ENCODE measurements at places on chromosomes 2 and 18.

GRCh38 chr2:160968183-160968582, 192.0 kb upstream of the TANK start:
- DNase-seq = no peak

- DNase-seq = no peak
Measured at GRCh38 chr2:7033136-7033960, 116.1 kb downstream of the RNF144A start.

- no peak for DNase-seq
Measured at GRCh38 chr2:120551522-120551921, 184.1 kb upstream of the GLI2 start.

- no peak for DNase-seq
Measured at GRCh38 chr2:215565897-215566296, 130.0 kb upstream of the FN1 start.

- no peak for DNase-seq
Measured at GRCh38 chr2:173238385-173238784, 116.3 kb upstream of the CDCA7 start.

GRCh38 chr2:222249444-222249843, 49.4 kb downstream of the PAX3 start:
- no peak for DNase-seq

DNA sequence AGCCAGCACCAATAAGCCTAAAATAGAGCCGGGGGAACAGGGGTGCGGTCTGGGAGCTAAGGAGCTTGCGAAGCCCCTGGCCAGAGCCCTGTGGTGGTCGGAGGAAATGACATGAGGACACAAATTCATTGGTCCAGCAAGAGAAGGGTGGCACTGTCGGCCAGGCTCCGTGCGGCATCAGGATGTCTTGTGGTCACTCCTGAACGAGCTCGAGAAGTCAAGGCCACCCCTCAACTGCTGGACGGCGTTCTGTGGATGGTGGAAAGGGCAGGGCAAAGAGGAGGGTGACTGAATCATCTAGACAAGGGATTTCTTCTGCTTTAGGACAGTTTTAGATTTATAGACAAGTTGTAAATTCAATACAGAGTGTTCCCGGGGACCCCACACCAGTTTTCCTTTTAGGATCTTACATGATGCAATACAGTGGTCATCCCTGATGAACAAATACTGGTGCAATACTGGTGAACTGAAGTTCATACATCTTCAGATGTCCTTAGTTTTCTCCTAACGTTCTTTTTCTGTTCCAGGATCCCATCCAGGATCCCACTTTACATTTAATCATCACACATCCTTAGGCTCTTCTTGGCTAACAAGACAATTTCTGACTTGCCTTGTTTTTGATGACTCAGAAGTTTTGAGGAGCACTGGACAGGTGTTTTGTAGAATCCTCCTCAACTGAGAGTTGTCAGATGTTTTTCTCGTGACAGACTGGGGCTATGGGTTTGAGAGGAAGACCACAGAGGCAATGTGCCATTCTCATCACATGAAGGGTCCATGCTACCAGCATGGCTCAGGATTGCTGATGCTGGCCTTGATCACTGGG, 13.2 kb downstream of the EDAR start:
- DNase-seq = no peak

DNA sequence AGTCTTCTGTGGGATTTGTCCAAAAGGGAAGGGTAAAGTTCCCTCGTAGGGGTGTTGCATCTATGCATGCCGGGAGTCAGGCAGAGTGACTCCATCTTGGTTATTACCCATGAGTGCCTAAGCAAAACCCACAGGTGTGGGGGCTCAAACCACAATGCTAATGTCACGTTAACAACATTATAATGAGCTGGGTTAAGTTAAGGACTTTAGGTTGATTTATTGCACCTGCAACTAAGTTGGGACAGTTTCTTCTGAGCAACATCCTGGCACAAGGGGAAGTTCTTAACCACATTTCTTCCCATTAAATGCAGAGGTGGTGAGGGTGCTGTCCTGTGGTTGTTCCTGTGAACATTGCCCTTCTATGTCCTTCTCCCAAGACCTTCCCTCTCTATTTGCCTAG, 1596.8 kb upstream of the SLC39A10 start:
- DNase-seq = no peak

- DNase-seq = no peak
Measured at GRCh38 chr2:240269380-240269779, 128.9 kb upstream of the OTOS start.

DNA sequence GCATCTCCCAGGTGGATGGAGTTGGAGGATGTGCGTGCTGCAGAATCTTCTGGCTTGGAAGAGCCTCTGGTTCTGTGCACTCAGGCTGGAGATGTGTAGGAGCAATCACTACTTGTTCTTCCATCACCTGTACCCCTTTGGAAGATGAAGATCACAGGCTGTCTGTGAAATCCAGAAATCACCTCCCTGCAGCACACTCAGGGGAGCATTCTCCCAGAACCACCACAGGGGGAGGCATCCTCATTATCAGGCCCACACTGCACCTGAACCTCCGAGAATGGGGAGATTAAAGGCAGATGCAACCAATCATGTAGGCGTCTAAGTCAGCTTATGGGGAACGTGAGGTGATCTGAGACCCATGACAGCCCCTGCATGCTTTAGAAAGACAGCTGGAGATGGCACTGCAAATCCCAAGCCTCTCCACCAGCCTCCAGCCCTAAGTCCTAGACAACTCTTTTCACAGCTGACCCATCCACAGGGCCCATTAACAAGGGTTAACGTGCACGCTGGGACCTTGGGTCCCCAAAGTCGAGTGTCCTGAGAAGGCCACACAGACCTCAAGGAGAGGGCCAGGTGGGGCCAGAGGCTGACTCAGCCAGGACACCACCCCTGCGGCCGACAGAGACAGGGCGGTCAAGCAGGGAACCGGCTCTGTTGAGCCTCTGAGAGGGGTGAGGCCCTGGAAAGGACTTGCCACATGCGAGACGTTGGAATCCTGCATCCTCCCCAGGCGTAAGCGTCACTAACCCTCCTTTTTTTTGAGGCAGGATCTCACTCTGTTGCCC, 314.9 kb downstream of the EIPR1 start:
- DNase-seq = no peak

GRCh38 chr18:47689371-47689770, 241.1 kb downstream of the SMAD2 start:
- DNase-seq = no peak

DNA sequence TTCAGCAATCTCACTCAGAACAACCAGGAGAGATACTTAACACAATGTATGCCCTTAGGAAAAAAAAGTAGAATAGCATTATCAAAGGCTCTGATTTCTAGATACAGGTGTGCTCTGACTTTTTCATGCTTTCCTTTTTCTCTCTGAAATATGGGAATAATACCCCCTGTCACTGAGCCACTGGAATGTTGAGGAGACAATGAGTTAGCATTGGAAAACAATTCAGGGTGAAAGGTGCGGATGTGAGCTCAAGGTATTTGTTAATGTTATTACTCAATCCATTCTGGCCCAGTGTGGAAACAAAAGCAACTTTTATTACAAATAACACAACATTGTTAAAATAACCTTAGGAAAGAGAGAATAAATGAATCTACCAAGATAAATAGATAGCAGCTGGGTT, 228.0 kb downstream of the IKZF2 start:
- no peak for DNase-seq

- peak; percentile 53 for DNase-seq
Measured at GRCh38 chr2:53403792-53404413, 363.7 kb upstream of the CHAC2 start.

DNA sequence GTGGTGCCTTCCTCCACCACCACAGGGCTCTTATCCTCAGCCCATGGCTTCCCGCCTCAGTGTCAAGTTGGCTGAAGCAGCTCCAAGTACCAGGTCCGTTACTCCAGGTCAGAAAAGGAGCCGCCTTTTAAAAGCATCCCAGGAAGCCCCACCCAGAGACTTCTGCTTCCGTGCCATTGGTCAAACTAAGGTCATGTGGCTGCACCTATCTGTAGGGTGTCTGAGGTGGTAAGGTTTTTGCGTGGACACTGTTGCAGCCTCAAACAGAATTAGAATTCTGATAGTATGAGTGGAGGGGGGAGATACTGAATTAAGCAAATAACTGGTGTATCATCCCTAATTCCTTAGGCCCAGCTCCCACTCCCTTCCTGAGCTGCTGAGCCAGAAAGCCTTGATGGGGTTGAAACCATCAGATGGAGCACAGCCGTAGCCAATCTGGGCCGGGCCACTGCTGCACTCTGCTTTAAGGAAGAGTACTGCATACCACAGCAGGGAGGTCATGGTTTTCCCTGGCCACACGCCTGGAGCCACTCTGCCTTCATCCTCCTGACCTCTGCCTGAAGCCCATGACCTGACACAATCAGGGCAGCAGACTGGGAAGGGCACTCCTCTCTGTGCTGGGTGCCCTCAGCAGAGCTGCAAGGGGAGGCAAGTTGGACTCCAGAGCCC, 8.4 kb downstream of the TMEM247 start:
- DNase-seq = peak; percentile 63

- DNase-seq = peak; percentile 79
Measured at GRCh38 chr2:217510771-217511291, 492.0 kb downstream of the TNS1 start.

DNA sequence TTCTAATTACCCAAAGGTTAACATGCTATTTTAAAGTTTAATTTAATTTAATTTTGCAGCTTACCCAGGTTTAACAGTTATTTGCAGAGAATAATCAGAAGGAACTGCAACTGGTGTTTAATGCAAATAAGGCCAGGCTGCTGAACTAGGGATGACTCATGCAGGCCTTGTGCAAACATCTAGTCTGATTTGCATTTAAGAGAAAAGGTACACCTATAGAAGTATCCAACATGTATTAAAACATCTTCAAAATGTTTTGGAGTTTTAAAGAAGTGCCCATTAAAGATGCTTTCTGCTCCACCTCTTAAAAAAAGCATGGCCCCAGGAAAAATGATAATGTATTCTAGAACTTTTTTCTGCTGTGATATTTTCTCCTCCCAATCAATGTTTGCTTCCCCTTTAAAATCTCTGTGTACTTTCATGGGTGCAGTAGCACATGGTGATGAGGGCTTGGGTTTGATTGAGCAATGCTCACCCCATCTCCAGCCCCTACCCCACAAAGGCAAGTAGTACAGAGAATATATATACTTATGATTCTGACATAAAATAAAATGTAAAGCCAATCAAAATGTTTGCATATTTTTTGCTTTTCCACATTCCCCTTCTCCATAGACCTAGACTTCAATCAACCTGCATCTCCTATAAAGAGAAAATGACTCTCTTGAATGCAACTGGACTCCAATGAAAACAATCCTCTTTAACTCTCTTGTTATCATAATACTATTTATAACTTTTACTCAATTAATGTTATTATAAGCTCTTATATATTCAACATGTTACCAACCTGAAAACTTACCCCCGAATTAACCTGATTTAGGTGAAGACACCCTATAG, 54.1 kb downstream of the ATP8B1 start:
- no peak for DNase-seq

DNA sequence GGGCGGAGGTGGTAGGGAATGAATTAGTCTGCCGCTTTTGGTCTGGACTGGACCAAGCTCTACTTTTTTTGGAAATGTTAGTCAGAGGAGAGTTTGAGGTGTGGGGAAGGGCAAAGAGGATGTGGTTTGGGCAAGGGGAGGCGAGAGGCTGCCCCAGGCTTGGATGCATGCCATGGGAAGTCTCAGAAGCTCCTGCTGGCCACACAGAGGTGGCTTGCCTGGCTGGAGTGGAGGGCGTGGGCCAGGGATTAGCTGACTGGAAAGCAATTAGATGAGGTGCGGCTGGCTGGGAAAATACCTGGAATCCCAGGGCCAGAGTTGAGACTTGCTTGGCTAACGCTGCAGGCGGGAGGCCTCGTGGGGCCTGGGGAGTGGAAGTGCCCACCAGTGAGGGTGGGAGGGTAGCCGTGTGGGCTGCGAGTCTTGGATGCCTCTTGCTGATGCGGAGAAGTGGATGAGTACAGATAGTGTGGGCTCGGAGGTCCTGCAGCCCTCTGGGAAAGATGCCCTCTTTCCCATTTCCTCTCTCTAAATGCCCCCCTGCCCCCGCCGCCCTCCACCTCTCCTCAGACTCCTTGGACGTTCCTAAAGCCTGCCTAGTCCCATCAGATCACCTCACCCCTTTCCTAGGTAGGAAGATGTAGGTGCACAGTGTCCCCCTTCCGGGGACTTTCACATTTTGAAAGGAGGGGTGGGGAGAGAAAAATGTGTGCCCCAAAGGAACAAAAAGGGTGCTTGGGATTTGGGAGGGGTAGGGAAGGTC, 117.6 kb downstream of the SMAD7 start:
- DNase-seq = peak; percentile 50

GRCh38 chr2:59312029-59312428, 1070.9 kb upstream of the FANCL start:
- DNase-seq = no peak

GRCh38 chr2:8229546-8229986, 452.3 kb upstream of the ID2 start:
- DNase-seq = no peak

DNA sequence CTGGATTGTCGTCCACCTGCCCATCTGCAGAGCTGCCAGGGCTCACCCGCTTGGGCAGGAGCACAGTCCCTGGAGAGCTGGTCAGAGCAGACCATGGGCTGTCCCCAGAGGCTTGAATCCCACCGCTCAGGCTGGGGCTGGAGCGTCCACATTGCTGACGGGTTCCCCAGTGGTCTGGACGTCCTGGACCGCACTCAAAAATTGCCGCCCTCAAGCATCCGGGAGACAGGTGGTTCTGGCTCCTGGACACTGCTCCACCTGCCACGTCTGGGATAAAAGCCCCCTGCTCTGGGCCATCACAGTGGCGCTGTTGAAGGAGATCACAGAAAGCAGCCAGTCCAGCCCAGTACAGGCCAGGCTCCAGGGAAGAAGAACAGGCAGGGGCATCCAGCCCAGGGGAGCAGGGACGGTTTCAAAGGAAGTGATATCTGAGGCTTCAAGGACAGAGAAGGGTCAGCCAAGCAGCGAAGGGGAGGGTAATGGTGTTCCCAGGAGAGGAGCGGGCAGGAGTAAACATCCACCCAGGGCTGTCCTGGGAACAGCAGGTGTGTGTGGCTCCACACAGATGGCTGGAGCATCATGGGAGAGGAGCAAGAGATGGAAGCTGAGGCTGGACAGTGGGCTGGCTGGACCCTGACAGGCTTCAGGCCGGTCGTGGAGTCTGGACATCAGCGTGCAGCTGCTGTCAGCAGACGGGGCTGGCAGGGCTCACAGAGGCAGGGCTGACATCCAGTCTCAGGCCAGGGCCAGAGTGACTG, 21.9 kb upstream of the ID2 start:
- no peak for DNase-seq

GRCh38 chr18:12290086-12290485, 18.0 kb upstream of the TUBB6 start:
- DNase-seq = no peak

- no peak for DNase-seq
Measured at GRCh38 chr2:118493213-118493612, 354.2 kb downstream of the EN1 start.

All from HTR-8/SVneo (cell line).